Upper lobe of right lung (tissue), 1 donor: ENCODE measurements at places on chromosomes 1 and 21.

GRCh38 chr1:168468822-168469221, 75.0 kb downstream of the XCL2 start:
- H3K36me3 ChIP-seq, result no peaks in the 10 kb centered on the region
- DNase-seq, result no peak
- H3K27me3 ChIP-seq, result no peaks in the 10 kb centered on the region
- no peak overlapping the region for H3K4me3 ChIP-seq

GRCh38 chr21:35136586-35137219, 87.6 kb upstream of the RUNX1 start:
- DNase-seq, result no peak
- no peaks in the 10 kb centered on the region for H3K4me1 ChIP-seq
- H3K27ac ChIP-seq, result no peak overlapping the region
- H3K4me3 ChIP-seq, result no peak overlapping the region
- no peaks in the 10 kb centered on the region for H3K36me3 ChIP-seq
- no peaks in the 10 kb centered on the region for H3K27me3 ChIP-seq

DNA sequence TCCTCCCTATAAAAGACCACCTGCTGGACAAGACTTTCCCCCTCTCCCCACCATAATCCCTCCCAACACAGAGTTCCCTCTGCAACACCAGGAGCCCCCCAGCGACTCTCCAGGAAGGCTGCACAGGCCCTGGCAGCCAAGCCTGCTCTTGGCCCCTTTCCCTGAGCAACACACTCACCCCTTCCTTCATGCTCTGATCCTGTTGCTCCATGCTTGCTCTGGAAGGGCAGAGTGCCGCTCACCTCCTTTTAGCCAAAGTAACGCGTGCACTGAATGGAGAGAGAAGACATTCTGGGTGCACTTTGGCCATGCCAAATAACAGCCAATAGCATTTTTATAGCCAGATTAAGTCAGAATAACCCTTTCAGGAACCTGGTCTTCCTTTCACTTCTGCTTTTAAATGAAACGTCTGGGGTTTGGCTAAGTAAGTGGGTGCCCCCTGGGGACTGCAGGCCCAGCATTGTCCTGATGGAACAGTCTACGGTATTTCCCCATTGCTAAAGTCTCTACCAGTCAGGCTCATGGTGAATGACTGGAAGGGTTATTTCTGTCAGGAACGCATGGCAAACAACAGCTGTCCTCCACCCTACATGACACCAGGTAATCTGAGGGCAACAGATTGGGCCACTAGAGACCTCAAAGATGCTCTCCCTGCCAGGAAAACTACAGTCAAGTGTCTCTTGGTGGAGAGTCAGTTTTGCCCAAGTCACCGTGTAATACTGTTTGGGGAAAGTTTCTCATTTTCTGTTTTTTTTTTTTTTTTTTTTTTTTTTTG, at the start of gene SLC2A5:
Gene SLC2A5, minus strand, starts transcription at position 310 of the 775 bp plus-strand sequence. Its CDS starts 99 bp downstream, at position 211.
- DNase-seq, result no peak
- H3K27ac ChIP-seq, result peak within 1 kb of the TSS; percentile 19
- H3K4me1 ChIP-seq, result peaks cover 16% of the 10 kb centered on the region

DNA sequence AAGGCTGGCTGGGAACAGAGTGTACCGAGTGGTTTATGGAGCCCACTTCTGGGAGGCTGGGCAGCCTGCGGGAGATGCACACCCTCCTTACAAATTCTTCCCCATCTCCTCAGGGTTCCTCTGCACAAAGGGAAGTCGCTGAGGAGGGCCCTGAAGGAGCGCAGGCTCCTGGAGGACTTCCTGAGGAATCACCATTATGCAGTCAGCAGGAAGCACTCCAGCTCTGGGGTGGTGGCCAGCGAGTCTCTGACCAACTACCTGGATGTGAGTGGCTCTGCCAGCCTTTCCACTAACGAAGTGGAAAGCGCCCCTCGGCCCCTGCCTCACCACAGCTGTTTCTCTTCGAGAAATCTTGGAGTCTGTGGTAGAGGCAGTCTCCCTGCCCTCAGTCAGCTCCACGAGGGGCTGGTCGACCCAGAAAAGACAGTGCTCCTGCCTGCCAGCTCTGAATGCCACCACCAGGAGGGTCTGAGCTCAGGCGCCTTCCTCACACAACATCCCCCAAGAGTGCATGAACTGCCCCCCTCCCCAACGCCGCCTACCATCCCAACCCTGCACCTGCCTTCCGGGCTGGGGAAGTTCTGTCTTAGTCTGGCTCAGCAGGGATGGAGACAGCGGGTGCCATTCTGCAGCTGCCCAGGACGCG, 31.8 kb downstream of the PROK1 start:
- peaks cover 18% of the 10 kb centered on the region for H3K4me1 ChIP-seq
- H3K27me3 ChIP-seq, result no peaks in the 10 kb centered on the region
- H3K27ac ChIP-seq, result peak overlapping the region; percentile 18

GRCh38 chr1:53499257-53500203, 40.3 kb downstream of the DMRTB1 start:
- H3K36me3 ChIP-seq, result no peaks in the 10 kb centered on the region
- H3K4me3 ChIP-seq, result no peak overlapping the region
- no peak for DNase-seq
- no peaks in the 10 kb centered on the region for H3K4me1 ChIP-seq
- H3K27ac ChIP-seq, result no peak overlapping the region

- no peak for DNase-seq
- no peak overlapping the region for H3K27ac ChIP-seq
- no peaks in the 10 kb centered on the region for H3K36me3 ChIP-seq
These were observed 93.2 kb upstream of the AJAP1 start for GRCh38 chr1:4561205-4561604.

- H3K27me3 ChIP-seq, result no peaks in the 10 kb centered on the region
- no peaks in the 10 kb centered on the region for H3K36me3 ChIP-seq
- peaks cover 7% of the 10 kb centered on the region for H3K4me1 ChIP-seq
- no peak overlapping the region for H3K27ac ChIP-seq
- DNase-seq, result no peak
These were observed 16.9 kb upstream of the GNG12 start for GRCh38 chr1:67850151-67850551.

- no peaks in the 10 kb centered on the region for H3K27me3 ChIP-seq
- peaks cover 40% of the 10 kb centered on the region for H3K36me3 ChIP-seq
- no peaks in the 10 kb centered on the region for H3K4me1 ChIP-seq
- no peak overlapping the region for H3K4me3 ChIP-seq
- DNase-seq, result no peak
These were observed 11.8 kb upstream of the TMEM201 start for GRCh38 chr1:9576903-9577302.

DNA sequence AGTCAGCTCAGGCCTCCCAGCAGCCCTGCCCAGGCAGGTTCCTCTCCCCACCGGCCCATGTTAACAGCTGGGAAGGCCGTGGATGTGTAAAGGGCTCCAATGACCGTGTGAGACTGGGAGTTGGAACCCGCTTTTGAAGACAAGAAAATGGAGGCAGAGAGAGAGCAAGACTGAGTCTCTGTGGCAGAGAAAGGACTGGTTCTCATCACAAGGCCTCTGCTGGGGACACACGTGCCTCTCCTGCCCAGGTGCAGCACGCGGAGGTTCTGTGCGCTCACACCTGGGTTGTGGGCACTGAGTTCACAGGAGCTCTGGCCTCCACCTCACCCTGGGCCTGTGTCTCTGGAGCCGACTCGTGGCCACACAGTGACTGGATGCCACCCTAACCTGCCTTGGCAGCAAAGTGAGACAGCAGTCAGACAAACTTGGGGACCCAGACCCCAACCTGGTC, 27.0 kb downstream of the RUNX3 start:
- H3K4me3 ChIP-seq, result no peak overlapping the region
- no peak overlapping the region for H3K27ac ChIP-seq
- peak; percentile 56 for DNase-seq
- no peaks in the 10 kb centered on the region for H3K27me3 ChIP-seq
- no peaks in the 10 kb centered on the region for H3K4me1 ChIP-seq

DNA sequence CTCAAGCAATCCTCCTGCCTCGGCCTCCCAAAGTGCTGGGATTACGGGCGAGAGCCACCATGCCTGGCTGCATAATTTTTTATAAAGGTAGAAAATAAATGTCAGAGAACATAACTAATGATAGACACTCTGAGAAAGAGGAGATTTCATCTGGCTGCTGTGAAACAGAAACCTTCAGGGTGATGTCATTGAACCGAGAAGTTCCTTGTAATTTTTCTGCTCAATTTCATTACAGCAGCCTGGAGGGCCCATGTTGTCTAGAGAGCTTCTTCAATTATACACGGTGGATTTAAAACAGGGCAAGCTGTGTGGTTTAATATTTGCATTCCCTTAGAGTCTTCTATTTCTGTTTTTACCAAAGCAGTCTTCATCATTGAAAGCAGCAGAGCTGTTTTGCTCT, 64.3 kb upstream of the MORC3 start:
- DNase-seq, result no peak
- H3K27ac ChIP-seq, result no peak overlapping the region
- H3K36me3 ChIP-seq, result peaks cover 21% of the 10 kb centered on the region
- H3K4me3 ChIP-seq, result no peak overlapping the region
- no peaks in the 10 kb centered on the region for H3K4me1 ChIP-seq

GRCh38 chr1:208850442-208850841, 606.3 kb upstream of the PLXNA2 start:
- no peaks in the 10 kb centered on the region for H3K36me3 ChIP-seq
- no peak for DNase-seq
- no peak overlapping the region for H3K4me3 ChIP-seq
- H3K4me1 ChIP-seq, result no peaks in the 10 kb centered on the region
- no peak overlapping the region for H3K27ac ChIP-seq

GRCh38 chr21:45443595-45444181, 38.7 kb downstream of the COL18A1 start:
- peaks cover 6% of the 10 kb centered on the region for H3K4me1 ChIP-seq
- H3K4me3 ChIP-seq, result no peak overlapping the region
- H3K27me3 ChIP-seq, result no peaks in the 10 kb centered on the region
- no peak overlapping the region for H3K27ac ChIP-seq
- no peak for DNase-seq

GRCh38 chr1:234553240-234554188, 56.5 kb downstream of the IRF2BP2 start:
- no peak overlapping the region for H3K27ac ChIP-seq
- H3K27me3 ChIP-seq, result no peaks in the 10 kb centered on the region
- no peaks in the 10 kb centered on the region for H3K36me3 ChIP-seq
- no peak overlapping the region for H3K4me3 ChIP-seq

DNA sequence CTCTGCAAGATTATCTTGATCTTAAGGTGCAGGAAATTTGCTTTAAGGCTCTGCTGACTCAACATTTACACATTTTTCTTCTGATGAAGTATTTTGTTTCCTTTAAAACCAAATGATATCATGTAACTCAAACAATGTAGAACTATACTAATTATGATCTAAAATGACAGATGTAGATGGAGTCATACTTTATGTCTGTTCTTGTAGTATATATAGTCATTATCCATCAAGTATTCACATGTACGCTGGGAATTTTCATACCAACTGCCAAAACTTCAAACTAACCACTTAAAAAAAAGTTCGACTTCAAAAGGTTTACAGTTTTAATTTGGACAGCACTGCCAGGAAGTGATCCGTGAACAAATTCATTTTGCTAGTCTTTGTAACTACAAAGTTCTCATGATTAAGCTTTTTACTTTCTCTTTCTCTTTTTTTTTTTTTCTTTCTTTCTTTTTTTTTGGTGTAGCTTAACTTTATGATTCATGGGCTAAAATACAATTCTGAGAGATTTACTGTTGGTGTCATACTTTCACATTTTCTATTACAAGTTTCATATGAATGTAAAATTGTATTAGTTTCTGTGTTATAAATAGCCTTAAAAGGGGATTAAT, 509.0 kb upstream of the CXADR start:
- no peaks in the 10 kb centered on the region for H3K4me1 ChIP-seq
- H3K27me3 ChIP-seq, result no peaks in the 10 kb centered on the region
- no peaks in the 10 kb centered on the region for H3K36me3 ChIP-seq
- H3K4me3 ChIP-seq, result peak overlapping the region; percentile 17

DNA sequence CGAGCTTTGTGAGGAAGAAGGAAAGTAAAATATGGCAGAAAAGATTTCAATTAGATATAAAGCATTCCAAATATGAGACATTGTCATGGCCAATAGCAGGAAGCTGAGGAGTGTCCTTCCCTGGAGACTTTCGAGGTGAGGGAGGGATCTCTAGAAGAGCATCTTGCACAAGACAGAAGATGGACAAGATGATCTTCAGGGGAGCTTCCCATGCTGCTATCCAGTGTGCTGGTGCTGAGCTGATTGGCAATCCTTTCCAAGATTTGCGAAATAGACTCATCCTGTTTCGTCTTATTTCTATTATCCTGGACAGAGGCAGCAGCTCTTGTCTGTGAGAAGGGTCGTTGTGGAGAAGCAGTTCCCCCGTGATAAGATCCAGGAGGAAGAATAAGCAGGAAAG, 342.0 kb upstream of the CAMK1G start:
- H3K27me3 ChIP-seq, result peaks cover 4% of the 10 kb centered on the region
- H3K4me3 ChIP-seq, result no peak overlapping the region
- no peak for DNase-seq
- H3K27ac ChIP-seq, result no peak overlapping the region
- no peaks in the 10 kb centered on the region for H3K36me3 ChIP-seq

GRCh38 chr1:24558902-24559791, 3.3 kb downstream of the NCMAP start:
- H3K4me3 ChIP-seq, result no peak overlapping the region
- H3K4me1 ChIP-seq, result no peaks in the 10 kb centered on the region
- peak; percentile 87 for DNase-seq
- H3K27ac ChIP-seq, result no peak overlapping the region
- no peaks in the 10 kb centered on the region for H3K36me3 ChIP-seq
- peaks cover 23% of the 10 kb centered on the region for H3K27me3 ChIP-seq

GRCh38 chr1:61781151-61781550, 38.9 kb downstream of the PATJ start:
- no peaks in the 10 kb centered on the region for H3K27me3 ChIP-seq
- H3K4me3 ChIP-seq, result no peak overlapping the region
- H3K4me1 ChIP-seq, result peaks cover 5% of the 10 kb centered on the region
- H3K27ac ChIP-seq, result no peak overlapping the region
- H3K36me3 ChIP-seq, result no peaks in the 10 kb centered on the region

GRCh38 chr1:1550591-1551432, 10.4 kb upstream of the TMEM240 start:
- no peak overlapping the region for H3K27ac ChIP-seq
- H3K4me3 ChIP-seq, result no peak overlapping the region
- no peaks in the 10 kb centered on the region for H3K27me3 ChIP-seq
- DNase-seq, result no peak
- H3K36me3 ChIP-seq, result peaks cover 3% of the 10 kb centered on the region

- H3K4me1 ChIP-seq, result peaks cover 13% of the 10 kb centered on the region
- H3K27ac ChIP-seq, result peak overlapping the region; percentile 70
- no peaks in the 10 kb centered on the region for H3K36me3 ChIP-seq
- H3K27me3 ChIP-seq, result no peaks in the 10 kb centered on the region
- DNase-seq, result no peak
- no peak overlapping the region for H3K4me3 ChIP-seq
These were observed 178.9 kb upstream of the DPT start for GRCh38 chr1:168907786-168908348.

- no peaks in the 10 kb centered on the region for H3K27me3 ChIP-seq
- DNase-seq, result no peak
- no peak overlapping the region for H3K27ac ChIP-seq
- no peaks in the 10 kb centered on the region for H3K4me1 ChIP-seq
- H3K36me3 ChIP-seq, result no peaks in the 10 kb centered on the region
- no peak overlapping the region for H3K4me3 ChIP-seq
These were observed 52.4 kb upstream of the CCDC190 start for GRCh38 chr1:162913345-162913744.

- no peak for DNase-seq
- no peak overlapping the region for H3K27ac ChIP-seq
- no peaks in the 10 kb centered on the region for H3K27me3 ChIP-seq
- no peaks in the 10 kb centered on the region for H3K4me1 ChIP-seq
These were observed 32.8 kb downstream of the ABCG1 start for GRCh38 chr21:42251654-42252324.
